CD8-positive, alpha-beta memory T cell (primary cell): ENCODE measurements at places on chromosomes 5 and 9. TPM values are rescaled to one million over a fixed set of nuclear protein-coding genes. Genes with fewer than 3 reads are reported as not detected.

The TMEM171 gene
- total RNA-seq, result not detected

The GLRA1 gene
- not detected for total RNA-seq

The MSX2 gene
- not detected for total RNA-seq

The SPINK7 gene
- total RNA-seq, result not detected

The FAM151B gene
- total RNA-seq, result 0.24 TPM

The FRRS1L gene
- not detected for total RNA-seq

The NOXA1 gene
- 0.66 TPM for total RNA-seq

The IL5 gene
- 84.3 TPM for total RNA-seq

The ZFP2 gene
- 0.31 TPM for total RNA-seq

The ATP10B gene
- total RNA-seq, result not detected

GRCh38 chr5:37435261-37435660, 56.1 kb downstream of the WDR70 start:
- no peak overlapping the region for H3K4me3 ChIP-seq
- no peak for DNase-seq
- no peaks in the 10 kb centered on the region for H3K36me3 ChIP-seq
- H3K4me1 ChIP-seq, result no peaks in the 10 kb centered on the region
- H3K27me3 ChIP-seq, result no peaks in the 10 kb centered on the region

DNA sequence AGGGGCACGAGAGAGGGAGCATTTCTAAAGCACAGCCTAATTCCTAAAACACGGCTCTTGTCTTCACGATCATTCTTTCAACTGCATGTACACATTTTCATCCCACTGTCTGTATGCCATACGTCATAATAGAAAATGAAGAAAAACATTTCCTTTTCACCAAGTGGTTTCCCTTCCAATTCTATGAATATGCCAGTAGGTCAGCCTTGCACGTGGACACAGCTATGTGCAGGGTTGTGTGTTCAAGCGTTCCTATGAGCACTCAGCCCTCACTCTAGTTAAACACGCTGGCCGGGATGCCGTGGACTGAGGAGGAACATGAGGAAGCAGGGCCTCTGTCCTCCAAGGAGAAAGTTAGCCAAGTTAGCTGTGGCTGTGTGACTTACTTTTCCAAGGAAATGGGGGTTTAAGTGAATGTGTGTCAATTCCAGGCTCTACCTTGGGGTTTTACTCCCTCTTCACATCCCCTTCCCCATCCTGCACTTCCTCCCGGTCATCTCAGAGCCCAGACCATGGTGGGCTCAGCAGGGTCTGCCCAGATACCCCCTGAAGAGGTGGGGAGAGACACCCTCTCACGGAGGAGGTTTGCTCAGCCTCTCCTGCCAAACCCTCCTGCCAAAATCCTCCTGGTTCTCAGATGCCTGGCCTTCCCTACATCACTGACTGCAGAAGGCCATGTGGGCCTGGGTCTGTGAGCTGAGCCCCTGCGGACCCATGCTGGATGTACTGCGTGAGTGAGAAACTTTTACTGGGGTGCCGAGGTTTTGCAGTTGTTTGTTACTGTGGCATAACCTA, 230.6 kb downstream of the FSTL4 start:
- H3K27ac ChIP-seq, result no peak overlapping the region
- no peaks in the 10 kb centered on the region for H3K4me1 ChIP-seq
- no peaks in the 10 kb centered on the region for H3K27me3 ChIP-seq
- no peak for DNase-seq
- H3K36me3 ChIP-seq, result no peaks in the 10 kb centered on the region

- DNase-seq, result no peak
- H3K27ac ChIP-seq, result no peak overlapping the region
- no peak overlapping the region for H3K4me3 ChIP-seq
- H3K27me3 ChIP-seq, result no peaks in the 10 kb centered on the region
- H3K4me1 ChIP-seq, result no peaks in the 10 kb centered on the region
Measured at GRCh38 chr9:83154087-83154736, 91.3 kb upstream of the RASEF start.

GRCh38 chr5:68519143-68519542, 303.6 kb downstream of the PIK3R1 start:
- H3K27me3 ChIP-seq, result no peaks in the 10 kb centered on the region
- no peaks in the 10 kb centered on the region for H3K36me3 ChIP-seq

- no peak overlapping the region for H3K27ac ChIP-seq
- H3K36me3 ChIP-seq, result no peaks in the 10 kb centered on the region
- no peaks in the 10 kb centered on the region for H3K4me1 ChIP-seq
- no peaks in the 10 kb centered on the region for H3K27me3 ChIP-seq
- no peak for DNase-seq
- no peak overlapping the region for H3K4me3 ChIP-seq
Measured at GRCh38 chr9:137212520-137212919, 7.0 kb downstream of the NDOR1 start.

DNA sequence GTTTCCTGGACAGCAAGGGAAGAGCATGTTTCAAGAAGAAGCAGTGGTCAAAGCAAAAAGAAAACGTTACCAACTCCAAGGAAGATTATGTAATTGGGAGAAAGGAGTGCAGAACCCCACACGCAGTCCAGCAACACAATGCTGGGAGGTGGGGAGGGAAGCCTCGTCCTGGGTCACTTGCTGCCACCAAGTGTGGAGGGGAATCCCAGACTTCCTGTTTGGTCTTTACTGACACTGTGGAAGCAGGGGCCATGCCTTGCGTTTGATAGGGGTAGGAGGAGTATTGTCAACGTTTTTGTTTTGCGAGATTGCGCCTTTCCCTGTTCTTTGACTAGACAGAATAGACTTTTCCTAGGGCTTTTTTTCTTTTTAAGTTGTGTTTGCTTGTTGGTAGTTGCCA, 421.0 kb downstream of the KDM4C start:
- H3K4me1 ChIP-seq, result no peaks in the 10 kb centered on the region
- no peak overlapping the region for H3K27ac ChIP-seq
- H3K36me3 ChIP-seq, result peaks cover 7% of the 10 kb centered on the region
- DNase-seq, result no peak

DNA sequence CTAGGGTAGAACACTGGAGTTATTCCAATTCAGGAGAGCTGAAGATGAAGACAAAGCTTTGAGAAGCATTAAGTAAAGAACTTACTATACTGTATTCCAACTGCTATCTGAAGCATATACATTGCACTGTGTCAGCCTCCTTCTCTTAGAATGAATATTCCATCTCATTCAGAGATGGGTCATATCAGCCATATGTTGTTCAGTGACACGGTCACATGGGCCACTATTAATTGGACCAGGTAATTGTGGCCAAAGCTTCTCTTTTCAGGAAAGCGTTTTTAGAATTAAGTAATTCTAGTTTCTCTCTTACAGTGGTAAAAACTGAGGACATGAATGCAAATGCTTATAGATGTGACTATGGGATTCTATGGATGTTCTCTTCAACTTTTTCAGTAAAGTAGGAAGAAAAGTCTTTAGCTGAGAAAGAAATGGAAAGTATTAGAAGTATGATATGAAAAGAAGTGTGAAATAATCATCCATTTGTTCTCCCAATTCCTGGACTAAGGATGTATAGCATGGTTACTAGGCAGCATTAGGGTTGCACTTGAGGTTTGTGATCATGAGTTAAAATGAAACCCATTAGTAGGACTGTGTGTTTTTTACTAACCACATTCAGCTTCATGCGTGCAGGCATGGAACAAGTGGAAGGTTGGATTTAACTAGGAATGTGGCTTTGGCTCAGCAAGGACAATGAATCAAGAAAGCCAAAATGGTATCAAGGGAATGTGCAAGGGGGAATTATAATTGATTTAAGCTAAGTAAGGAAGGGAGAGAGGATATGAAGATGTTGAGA, 40.9 kb downstream of the CETN3 start:
- H3K4me1 ChIP-seq, result no peaks in the 10 kb centered on the region
- no peaks in the 10 kb centered on the region for H3K27me3 ChIP-seq
- H3K4me3 ChIP-seq, result no peak overlapping the region
- DNase-seq, result no peak
- H3K27ac ChIP-seq, result no peak overlapping the region

- H3K4me3 ChIP-seq, result no peak overlapping the region
- no peaks in the 10 kb centered on the region for H3K27me3 ChIP-seq
- no peak overlapping the region for H3K27ac ChIP-seq
- no peak for DNase-seq
- peaks cover 10% of the 10 kb centered on the region for H3K4me1 ChIP-seq
- peaks cover 17% of the 10 kb centered on the region for H3K36me3 ChIP-seq
Measured at GRCh38 chr9:132372177-132373095, 17.6 kb upstream of the SETX start.

DNA sequence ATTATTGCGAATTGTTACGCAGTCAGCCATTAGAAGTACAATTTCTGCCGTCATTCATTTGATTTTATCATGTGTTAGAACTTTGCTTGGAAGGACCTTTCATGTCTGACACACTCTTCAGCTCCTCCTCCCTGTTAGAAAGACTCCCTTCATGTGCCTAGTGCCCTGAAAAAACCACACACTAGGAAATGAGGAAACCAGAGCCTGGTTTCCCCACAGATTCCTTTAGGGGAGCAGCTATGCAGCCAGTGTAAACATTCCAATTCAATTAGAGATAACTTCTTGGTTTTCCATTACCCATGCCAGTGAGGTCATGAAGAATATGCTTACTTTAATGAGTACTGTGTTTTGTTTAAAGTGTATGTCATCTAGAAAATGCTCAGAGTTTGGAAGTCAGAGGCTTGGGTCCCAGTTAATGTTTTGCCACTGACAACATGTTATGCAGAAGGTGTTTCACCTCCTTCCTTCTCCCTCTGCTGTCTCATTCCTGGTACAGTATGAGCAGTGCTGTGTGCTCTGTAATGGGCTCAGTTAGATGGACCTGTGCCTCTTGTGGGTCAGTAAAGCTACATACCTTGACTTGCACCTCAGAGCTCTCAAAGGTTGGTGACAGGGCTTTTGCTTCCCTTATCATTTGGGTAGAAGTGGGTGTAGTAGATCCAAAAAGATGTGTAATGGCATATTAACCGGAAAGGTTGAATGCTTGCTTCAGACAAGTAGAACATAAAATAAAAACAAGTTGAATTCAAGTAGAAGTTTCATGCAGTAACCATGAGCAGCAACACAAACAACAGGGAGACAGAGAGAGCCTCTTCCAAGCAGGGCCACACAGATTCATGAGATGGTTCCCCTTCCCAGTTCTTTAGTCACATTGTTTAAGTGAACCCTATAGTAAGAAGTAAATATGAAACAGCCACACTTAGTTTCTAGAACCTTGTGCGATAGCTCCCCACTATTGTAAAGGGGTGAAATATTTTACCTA, 52.6 kb upstream of the TNFAIP8 start:
- DNase-seq, result no peak
- H3K4me1 ChIP-seq, result peaks cover 85% of the 10 kb centered on the region
- no peaks in the 10 kb centered on the region for H3K27me3 ChIP-seq
- H3K36me3 ChIP-seq, result no peaks in the 10 kb centered on the region
- peak overlapping the region; percentile 42 for H3K4me3 ChIP-seq
- no peak overlapping the region for H3K27ac ChIP-seq

DNA sequence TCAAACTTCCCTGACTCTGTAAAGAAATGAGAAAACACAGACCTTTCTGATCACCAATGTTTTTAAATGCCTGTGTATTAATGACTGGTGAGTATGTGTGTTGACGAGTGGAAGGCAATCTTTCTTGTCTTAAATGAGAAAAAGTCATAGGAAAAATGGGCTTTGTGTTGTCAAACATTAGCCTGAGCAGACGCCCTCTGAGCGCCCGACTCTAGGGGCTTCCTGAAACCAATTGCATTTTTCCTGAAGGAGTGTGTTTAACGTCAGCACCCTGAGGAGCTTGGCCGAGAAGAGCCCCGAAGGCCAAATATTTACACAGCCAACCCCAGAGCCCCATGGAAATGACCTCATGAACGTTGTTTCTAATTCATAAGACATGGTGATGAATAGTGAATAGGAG, 154.3 kb downstream of the PHF2 start:
- H3K36me3 ChIP-seq, result no peaks in the 10 kb centered on the region
- no peaks in the 10 kb centered on the region for H3K27me3 ChIP-seq

DNA sequence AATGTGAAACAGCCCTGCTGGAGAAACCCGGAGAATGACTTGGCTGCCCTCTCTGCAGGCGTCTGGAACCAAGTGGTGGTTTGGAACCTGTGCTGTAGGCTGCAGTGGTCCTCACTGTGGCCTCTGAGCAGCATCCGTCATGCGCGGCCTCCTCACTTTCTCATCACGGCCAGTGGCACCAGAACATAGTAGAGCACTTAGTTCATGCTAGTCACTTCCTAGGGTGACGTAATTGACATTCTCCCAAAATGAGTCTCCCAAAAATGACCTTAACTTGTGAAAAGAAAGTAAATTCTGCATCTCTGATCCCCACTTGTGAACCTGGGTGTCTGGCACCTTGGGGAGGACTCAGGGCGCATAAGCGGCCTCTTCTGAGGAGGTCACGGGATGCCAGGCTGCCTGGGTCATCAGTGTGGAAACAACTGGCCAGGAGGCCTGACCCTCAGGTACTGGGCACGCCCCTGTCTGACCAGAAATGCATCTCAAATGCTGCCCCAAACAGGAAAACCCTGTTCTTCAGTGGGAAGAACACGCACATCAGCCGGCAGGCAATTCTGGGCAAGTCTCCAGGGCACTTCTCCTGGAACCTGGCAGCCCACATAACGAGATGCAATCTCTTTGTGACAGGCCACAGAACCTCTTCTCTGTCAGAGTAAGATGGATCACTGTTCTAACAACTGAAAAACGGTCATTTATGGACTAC, 36.6 kb upstream of the SPTLC1 start:
- H3K27me3 ChIP-seq, result no peaks in the 10 kb centered on the region
- H3K36me3 ChIP-seq, result no peaks in the 10 kb centered on the region
- no peak for DNase-seq
- H3K4me1 ChIP-seq, result no peaks in the 10 kb centered on the region

DNA sequence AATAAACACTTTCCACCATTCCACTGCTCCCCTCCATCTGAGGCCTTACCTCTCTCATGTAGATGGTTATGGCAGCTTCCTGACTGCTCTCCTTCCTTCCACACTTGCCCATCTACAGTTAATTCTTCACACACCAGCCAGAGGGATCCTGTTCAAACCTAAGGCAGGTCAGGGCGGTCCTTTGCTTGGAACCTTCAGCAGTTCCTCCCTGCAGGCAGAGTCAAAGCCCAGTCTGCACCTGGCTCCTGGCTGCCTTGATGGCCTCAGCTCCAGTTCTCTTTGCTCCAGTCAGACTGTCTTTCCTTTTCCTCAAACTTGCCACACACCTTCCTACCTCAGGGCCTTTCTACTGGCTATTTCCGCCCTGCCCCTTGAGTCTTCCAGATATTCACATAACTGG, 30.2 kb upstream of the NR3C1 start:
- H3K27ac ChIP-seq, result no peak overlapping the region
- peak; percentile 14 for DNase-seq
- peaks cover 19% of the 10 kb centered on the region for H3K4me1 ChIP-seq
- H3K27me3 ChIP-seq, result no peaks in the 10 kb centered on the region
- H3K36me3 ChIP-seq, result no peaks in the 10 kb centered on the region
- H3K4me3 ChIP-seq, result peak overlapping the region; percentile 83

GRCh38 chr5:44997506-44997905, 188.8 kb downstream of the MRPS30 start:
- no peaks in the 10 kb centered on the region for H3K36me3 ChIP-seq
- H3K27me3 ChIP-seq, result no peaks in the 10 kb centered on the region
- H3K4me3 ChIP-seq, result no peak overlapping the region
- no peak overlapping the region for H3K27ac ChIP-seq
- no peaks in the 10 kb centered on the region for H3K4me1 ChIP-seq

DNA sequence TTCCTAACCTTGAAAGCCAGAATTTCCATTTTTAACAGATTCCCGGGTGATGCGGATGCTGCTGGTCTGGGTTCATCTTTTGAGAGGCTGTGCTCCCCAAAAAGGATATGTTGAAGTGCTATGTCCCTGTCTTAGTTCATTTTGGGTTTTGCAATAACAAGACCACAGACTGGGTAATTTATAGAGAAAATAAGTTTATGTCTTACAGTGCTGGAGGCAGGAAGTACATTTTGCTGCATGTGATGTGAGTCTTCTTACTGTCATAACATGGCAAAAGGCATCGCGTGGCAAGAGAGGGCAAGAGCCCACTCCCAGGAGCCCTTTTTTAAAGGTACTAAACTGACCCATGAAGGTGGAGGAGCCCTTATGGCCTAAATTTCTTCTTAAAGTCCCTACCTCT, 114.1 kb downstream of the DAPK1 start:
- H3K27me3 ChIP-seq, result no peaks in the 10 kb centered on the region
- no peak overlapping the region for H3K4me3 ChIP-seq
- no peak overlapping the region for H3K27ac ChIP-seq
